ENCODE measurements at places on chromosomes 7 and 10. TPM values are rescaled to one million over a fixed set of nuclear protein-coding genes. Genes with fewer than 3 reads are reported as not detected.

DNA sequence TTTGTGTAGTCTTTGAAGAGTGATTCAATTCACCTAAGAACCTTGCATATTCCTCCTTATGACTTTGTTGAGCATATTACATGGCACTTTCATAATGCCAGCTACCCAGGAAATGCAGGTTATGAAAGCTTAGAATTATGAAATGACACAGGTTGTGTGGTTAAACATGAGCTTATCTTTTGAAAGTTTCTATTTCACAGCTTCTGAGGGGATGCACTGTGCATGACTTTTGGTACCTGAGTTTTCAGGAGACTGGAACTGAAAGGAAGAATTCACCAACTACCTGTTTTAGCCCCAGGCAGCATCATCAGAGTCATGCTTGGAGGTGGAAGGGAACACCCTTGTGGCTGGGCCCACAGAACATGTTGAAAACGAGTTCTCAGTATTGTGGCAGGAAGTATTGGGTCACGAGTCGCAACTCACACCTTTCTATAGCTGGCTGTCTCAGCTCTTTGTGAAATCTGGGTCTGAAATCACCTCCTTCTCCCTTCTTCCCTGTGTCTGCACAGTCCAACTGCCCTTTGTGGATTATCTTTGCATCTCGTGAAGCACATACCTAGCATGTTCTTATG, 228.2 kb downstream of the PTEN start:
- peak; percentile 76 for DNase-seq

DNA sequence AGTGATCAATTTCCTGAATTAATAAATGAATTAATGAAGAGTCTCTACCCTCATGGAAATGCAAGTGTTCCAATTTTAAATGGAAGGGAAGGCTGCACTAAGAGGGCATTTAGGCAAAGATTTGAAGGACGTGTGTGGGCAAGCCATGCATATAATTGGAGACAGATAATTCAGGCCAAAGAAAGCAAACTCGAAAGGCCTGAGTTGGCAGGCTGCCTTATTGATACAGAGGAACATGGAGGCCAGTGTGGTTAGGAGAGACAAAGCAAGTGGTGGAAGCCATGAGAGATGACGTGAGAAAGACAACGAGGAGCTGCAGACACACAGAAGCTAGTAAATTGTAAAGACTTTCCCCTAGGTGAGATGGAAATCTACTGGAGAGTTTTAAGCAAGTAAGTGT, 15.4 kb upstream of the PCLO start:
- DNase-seq, result no peak

DNA sequence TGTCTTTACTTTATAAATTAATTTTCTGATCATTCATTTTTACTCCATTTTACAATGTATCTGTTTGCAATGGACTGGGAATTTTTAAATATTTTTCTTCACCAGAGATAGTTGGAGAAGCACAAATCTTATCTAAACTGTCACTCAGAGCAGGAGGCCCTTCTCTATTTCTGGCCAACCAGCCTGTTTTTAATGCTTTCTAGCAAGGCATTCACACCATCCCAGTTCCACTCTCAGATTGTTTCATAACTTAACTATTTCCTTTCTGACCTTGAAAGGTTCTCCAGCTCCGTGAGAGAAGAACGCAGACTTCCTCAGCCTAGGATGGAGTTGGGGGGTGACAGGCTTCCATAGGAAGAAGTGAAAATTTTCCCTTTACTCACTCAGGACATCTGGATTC, 155.8 kb downstream of the SKIDA1 start:
- no peak for DNase-seq

- no peak for DNase-seq
Measured at GRCh38 chr7:137282043-137282442, 61.5 kb downstream of the PTN start.

DNA sequence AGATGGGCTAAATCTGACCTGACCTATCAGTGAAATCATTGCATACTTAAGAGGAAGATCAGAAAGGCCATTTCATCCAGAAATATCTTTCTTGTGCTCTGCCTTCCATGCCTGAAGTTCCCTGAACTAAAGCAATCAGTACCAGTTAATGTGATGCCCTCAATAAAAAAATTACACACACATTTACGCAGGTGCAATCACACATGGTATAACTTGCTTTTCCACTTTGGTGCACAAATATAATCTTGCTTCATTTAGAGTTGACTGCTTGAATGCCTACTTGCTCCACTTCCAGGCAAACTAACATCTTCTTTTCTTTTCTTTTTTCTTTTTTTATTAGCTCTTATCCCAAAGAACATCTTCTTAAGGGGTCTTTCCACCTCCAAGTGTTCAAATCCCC, 58.3 kb upstream of the KIF5B start:
- DNase-seq, result no peak

- DNase-seq, result no peak
Measured at GRCh38 chr7:26105236-26105635, 46.8 kb upstream of the NFE2L3 start.

GRCh38 chr7:27842094-27842692, 102.2 kb downstream of the TAX1BP1 start:
- no peak for DNase-seq

- DNase-seq, result peak; percentile 15
Measured at GRCh38 chr10:329361-330099, 194.3 kb downstream of the ZMYND11 start.

DNA sequence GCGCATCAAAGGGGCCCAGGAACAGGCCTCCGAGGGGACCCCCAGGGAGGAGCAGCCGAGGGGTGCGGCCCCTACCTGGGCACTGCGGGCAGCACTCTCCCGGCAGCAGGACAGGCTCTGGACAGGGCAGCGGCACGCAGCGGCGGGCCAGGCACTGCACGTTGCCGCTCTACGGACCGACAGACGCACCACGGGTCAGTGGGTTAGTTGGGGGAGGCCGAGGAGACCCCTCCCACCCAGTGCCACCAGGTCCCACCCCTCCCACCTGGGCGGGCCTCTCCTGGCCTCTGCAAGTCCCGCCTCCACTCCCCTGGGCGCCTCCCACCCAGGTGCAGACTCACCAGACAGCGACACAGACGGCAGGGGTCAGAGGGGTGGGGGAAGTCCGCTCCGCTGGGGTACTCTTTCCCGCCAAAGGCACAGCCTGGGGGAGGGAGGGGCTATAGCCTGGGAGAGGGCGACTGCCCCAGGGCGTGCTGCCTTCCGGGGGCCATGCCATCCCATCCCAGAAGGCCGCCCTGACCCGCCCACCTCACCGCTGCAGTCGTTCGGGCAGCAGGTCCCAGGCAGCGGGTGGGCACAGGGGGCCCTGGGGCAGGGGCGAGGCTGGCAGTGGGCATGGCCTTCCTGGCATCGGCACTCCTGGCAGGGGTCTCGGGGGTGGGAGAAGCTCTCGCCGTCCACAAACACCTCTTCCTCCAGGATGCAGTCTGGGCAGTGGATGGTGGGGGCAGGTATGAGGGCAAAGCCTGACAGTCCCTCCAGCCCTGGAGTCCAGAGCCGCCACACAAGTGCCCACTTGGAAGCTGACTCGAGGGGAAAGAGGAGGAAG, 19.2 kb downstream of the KCP start:
- no peak for DNase-seq

DNA sequence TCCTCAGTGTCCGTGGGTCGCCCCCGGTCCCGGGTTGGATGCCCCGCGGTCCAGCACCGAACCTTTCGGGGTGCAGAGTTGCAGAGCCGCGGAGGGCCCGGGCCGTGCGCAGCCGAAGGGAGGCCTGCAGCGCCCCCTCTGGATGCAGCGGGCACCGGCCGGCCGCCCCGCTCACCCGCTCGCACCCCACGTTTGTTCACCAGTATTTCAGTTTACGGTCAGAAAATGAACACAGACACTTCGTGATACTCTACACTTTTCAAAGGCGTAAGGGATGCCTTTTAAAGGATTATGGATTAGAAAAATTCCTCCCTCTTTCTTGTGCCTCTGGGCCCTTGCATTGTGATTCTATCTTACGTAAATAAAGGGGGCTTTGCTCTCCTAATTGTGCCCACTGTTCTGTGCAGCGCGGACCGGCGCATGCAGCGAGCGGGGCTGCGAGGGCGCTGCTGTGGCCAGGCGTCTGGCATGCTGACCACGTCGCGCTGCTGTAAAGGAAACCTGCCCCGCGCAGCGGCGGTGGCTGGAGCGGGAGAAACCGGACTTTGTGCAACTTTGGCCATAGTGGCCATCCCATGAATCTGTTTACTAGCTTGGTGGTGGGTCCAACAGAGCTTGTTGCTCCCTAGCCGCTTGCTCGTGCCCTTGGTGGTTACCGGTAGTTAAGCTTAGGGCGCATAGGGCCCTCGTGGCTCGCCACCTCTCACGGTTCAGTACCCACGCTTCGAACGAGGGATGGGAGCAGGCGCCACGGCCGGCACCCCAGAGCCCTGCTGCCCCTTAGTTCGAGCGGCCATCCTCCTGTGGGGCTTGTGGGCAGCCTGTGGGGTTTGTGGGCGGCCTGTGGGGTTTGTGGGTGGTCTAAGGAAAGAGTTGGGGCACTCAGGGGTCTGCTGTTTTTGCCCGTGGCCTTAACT, 739 bp upstream of the MEST start:
- DNase-seq, result no peak

DNA sequence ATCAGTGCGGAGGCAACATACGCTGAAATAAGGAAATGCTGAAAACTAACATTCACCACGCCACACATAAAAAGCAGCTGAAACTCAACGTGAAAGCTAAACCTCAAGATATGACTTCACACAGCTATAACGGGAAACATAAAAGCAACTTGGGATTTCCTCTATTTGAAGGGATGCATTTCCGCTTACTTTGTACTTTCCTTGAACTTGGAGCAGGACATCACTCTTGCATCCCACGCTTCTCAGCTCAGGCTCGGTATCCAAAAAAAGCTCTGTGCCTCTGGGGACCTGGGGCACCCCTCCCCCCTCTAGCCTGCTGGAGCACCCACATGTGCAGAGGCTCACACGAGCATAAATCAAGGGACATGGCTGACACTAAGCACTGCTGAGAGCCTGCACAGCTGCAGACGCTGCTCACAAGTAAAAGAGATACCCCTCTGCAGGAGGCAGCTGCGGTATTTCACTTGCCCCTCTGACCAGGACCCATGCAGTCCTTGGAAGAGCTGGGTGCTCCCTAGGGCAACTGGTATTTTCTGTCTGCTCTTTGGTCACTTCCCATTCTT, 34.2 kb downstream of the PARD3 start:
- no peak for DNase-seq

DNA sequence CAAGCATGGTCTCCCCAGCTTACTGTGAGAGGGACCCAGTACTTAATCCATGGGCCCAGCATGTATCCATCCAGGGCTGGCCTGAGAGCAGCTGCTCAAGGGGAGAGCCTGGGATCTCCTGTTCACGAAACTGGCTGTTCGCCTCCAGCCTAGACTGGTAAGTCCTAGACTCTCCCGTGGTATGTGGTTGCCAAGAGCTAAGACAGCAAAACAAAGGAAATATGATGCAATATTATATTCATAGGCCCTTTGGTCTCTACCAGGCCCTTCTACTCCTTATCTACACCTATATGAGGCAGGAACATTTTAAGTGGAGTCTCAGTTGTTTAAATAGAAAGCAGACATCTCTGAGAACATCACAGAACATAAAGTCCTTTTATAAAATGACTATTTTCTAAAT, 28.9 kb upstream of the STK17A start:
- DNase-seq, result no peak

GRCh38 chr10:131872011-131872826, 28.6 kb upstream of the PPP2R2D start:
- no peak for DNase-seq

GRCh38 chr10:3420527-3421469, 248.2 kb upstream of the PITRM1 start:
- DNase-seq, result no peak

DNA sequence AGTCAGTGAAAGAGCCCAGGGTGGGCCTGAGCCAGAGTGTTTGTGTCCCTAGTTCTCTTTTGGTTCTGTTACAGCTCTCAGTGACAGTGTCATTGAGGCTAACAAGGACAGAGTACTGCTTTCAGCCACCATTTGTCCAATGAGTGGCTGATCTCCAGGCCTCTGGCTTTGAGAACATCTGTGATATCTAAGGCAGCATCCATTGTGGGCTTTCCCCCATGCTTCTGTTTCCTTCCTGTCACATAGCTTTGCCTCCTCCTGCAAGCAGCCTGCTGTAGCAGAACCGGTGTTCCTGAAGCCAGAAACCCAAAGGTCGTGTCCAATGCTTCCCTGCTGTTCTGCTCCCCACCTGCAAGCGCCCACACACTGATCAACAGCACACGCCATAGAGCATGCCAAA, 68.4 kb downstream of the IKZF1 start:
- DNase-seq, result no peak

DNA sequence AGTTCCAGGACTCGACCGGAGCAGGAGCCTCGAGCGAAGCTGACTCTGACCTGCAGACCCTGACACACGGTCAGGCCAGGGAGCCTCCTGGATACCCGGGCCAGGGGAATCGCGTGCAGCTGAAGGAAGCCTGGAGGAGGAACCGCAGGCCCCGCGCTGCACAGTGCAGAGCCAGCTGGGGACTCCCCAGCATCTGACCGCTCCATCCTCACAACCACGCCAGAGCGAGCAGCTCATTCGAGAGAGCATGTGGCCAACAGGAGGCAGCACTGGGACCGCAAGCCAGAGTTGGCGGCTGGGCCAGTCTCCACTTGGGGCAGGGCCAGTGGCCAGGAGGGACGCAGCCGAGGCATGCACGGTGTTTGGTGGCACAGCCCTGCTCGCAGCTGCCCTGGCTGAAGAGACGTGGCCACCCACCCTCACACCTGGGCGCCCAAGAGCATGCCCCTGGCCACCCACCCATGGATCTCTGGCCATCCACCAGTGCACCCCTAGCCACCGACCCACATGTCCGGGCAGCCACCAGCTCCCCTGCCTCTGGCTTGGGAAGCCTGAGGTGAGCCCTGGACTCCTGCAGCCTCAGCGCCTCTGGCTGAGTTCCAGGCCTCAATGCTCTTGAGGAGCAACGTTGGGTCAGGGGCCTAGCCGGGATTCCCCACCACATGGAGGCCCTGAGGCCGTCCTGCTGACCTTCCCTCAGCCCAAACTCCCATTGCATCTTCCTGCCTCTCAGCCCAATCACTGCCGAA, 213.9 kb downstream of the ELFN1 start:
- DNase-seq, result no peak

DNA sequence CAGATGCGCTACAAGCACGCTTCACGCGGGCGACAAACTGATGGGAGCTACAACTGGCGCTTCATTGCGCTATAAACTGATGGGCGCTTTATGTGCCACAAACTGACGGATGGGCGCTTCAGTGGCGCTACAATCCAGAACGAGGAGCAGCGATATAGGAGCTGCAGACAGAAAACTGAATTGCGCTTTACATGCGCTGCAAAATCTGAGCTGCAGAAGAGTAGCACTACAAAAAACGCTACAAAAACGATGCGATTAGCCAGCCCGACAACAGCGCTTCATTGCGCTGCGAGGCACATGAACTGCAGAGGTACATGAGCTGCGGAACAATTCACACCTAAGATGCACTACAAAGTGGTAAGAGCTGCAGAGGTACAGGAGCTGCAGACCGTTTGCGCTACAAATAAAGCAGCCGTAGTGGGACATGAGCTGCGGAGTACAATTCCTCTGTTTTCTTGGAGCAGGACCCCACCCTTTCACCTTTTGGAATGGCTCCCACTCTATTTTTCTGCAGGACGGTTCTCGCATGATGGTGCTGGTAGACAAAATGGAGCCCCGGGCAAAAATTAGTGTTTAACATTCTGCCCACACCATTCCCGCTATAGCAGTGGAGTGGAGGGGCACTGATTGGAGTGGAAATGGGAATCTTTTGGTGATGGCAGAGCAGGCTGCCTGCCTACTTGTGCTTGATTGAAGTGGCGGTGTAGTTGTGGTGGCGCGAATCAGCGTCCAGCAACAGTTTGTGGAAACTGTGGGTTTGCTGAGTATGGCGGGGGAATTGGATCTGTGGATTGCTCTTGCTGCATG, 1.2 kb upstream of the SGCE start:
- DNase-seq, result peak; percentile 47

The AVPI1 gene
- 5.6 TPM for polyA plus RNA-seq

The PPP1R3A gene
- not detected for polyA plus RNA-seq

The CACNB2 gene
- 0.36 TPM for polyA plus RNA-seq

The FFAR4 gene
- not detected for polyA plus RNA-seq

The CRTAC1 gene
- polyA plus RNA-seq, result not detected

Data from CD4-positive, alpha-beta memory T cell (primary cell).